Skeletal muscle tissue (tissue), 5 donors: ENCODE measurements at places on chromosomes 1 and 21. TPM values are rescaled to one million over a fixed set of nuclear protein-coding genes. Genes with fewer than 3 reads are reported as not detected.

The ANKRD45 gene
- total RNA-seq = not detected

The HSD17B7 gene
- total RNA-seq = 12.0 TPM

The PTPRF gene
- total RNA-seq = 10.4 TPM

The NECTIN4 gene
- total RNA-seq = not detected

The DCDC2B gene
- total RNA-seq = not detected
